ENCODE measurements at places on chromosomes 11 and 22. TPM values are rescaled to one million over a fixed set of nuclear protein-coding genes. Genes with fewer than 3 reads are reported as not detected.

Gene EMID1
- total RNA-seq = 0.28 TPM

Gene PAMR1
- total RNA-seq = 185 TPM

Gene CARD16
- total RNA-seq = 6.5 TPM

Gene TRIM49D2
- total RNA-seq = not detected

Gene TSGA10IP
- total RNA-seq = not detected
